ENCODE measurements at places on chromosomes 5 and 9.

GRCh38 chr9:117290306-117290840, 124.5 kb downstream of the ASTN2 start:
- DNase-seq: no peak

DNA sequence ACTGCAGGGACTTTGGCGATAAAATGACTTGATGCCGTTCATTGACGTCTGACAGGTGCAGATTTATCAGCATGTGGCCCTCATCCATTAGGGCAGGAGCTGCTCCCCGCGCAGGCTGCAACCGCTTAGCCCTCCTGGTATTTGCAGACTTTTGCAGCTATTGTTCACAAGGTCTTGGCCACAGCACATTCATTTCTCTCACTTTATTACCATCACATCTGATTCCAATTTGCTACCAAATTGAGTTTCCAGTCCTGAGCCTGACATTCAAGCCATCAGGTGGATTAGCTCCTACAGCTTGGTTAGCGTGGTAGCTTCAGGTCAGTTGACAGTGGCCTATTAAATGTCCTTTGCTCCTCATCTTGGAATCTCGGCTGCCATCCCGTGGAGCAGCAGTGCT, 299.2 kb downstream of the CD180 start:
- no peak for DNase-seq

DNA sequence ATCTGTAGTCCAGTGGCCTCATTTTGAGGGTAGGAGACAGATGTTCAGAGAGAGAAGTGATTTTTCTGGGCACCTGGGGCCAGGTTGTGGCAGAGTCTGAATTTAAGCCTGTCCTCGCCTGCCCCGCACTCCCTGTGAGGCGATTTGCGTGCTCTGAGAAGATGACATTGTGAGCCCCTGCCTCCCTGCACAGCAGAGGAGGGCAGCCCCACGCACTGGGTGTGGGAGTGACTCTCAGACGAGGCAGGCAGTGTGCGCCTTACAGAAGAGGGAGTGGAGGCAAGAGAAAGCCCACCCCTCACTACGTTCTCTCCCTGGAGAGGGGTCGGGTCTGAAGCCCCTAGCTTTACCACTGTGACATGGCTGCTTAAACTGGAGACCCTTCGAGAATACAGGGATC, 35.7 kb downstream of the IRX4 start:
- DNase-seq: no peak

- DNase-seq: no peak
These were observed 111.1 kb upstream of the EQTN start for GRCh38 chr9:27408001-27408400.

DNA sequence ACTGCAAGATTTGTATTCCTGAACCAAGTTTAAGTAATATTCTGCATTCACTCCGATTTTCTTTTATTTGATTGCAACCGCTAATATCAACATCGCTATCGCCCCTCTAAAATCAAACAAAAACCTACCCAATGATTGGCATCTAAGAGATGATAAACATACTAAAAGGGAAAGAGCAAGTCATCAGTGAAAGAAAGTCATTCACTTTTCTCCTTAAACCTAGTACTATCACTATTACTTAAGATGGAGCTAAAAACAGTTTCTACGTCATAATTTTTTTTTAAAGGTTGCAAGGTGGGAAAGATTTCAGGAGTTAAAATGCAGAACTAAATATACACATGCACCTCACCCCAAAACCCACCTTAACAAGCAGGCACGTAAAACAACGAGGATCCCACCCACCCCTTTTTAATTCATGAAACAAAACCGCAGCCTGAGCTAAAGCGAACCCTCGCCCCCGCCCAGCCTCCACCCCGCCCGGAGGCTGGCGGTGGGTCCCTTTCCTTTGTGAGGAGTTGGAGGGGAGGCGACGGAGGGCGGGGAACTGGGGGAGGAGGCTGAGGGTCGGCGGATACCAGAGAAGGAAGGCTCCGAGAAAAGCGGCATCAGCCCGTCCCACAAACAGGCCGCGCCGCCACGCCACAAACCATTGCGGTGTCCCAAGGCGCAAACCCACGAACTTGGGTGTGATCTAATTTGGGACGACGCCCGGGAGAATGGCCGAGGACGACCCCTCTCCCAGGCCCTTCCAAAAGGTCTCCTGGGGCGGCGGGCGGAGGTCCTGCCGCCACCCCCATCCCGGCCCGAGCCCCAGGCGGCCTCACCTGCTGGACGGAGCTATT, 861 bp downstream of the UBQLN1 start:
- peak; percentile 15 for DNase-seq

- DNase-seq: peak; percentile 76
These were observed 23.6 kb downstream of the PCDHGC5 start for GRCh38 chr5:141512390-141512910.

DNA sequence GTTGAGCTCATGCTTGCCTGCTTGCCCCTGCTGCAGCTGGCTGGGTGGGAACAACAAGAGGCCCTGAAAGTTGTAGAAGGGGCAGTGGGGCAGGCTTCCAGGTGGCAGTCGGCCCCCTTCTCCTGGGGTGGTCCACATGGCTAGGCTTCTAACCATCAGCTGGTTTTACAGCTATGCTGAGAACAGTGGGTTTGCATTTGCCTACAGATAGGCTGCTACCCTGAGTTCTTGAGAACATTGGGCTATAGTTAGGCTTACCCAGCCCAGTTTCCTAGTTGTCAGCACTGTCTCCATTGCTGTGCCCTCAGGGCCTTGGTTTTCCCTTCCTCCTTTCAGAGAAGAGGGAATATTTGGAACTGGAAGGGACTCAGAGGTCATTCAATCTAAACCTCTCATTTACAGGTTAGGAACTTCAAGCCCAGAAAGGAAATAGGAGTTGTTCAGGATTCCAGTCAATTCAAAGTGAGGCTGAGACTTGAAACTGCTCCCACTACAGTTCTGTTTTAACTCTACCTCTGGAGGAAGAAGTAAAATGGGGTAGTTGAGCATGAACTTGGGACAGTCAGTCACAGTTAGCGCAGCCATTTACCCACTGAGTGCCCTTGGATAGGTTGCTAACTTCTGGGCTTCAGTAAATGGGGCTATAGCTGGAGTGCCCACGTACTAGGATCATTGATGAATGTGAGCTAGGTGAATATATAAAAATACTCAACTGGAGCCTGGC, 11.5 kb downstream of the LARP1 start:
- no peak for DNase-seq

Measured in inflammatory macrophage treated with lipopolysaccharide for 1 hour (primary cell).